ENCODE measurements at places on chromosomes 1 and 21.

GRCh38 chr21:23921670-23922418 is 1685.4 kb downstream of the MRPL39 start:
- H3K4me1 ChIP-seq = no peaks in the 10 kb centered on the region
- no peak overlapping the region for H3K4me3 ChIP-seq
- no peaks in the 10 kb centered on the region for H3K36me3 ChIP-seq
- DNase-seq = no peak
- no peak overlapping the region for H3K27ac ChIP-seq
- no peaks in the 10 kb centered on the region for H3K27me3 ChIP-seq

GRCh38 chr1:202280595-202280994 is 61.1 kb downstream of the UBE2T start:
- H3K27me3 ChIP-seq = no peaks in the 10 kb centered on the region
- DNase-seq = no peak
- H3K4me3 ChIP-seq = no peak overlapping the region
- peaks cover 15% of the 10 kb centered on the region for H3K4me1 ChIP-seq
- H3K27ac ChIP-seq = no peak overlapping the region
- no peaks in the 10 kb centered on the region for H3K36me3 ChIP-seq

GRCh38 chr1:230568008-230568407 is 74.3 kb upstream of the COG2 start:
- H3K36me3 ChIP-seq = no peaks in the 10 kb centered on the region
- H3K27ac ChIP-seq = no peak overlapping the region
- H3K4me3 ChIP-seq = no peak overlapping the region

- H3K4me1 ChIP-seq = no peaks in the 10 kb centered on the region
- H3K27me3 ChIP-seq = no peaks in the 10 kb centered on the region
- no peak overlapping the region for H3K27ac ChIP-seq
- DNase-seq = no peak
Measured at GRCh38 chr1:42838482-42839190, 7.8 kb upstream of the ZNF691 start.

DNA sequence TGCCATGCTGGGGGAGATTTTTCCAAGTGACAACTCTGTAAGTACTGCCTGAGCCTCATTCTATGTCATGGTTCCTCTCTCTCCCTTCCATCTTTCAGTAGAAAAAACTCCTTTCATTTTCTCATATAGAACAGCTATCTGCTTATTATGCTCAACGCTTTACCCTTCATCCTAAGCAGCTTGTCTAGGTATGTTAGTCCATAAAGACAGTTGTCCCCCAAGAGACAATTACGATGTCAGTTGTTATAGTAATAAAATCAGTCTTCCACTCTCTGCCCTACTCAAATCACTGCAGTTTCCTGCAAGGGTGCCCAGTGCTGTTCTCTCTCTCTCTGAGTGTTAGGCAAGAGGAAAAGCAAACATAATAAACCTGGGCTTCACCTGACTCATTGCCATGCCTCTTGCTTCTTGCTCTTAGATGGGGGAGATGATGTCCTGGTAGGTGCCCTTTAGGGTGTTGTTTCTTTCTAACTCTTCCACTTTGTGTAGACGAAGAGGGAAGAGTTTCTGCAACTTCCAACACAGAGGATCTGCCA is 59.4 kb downstream of the PAPPA2 start:
- no peaks in the 10 kb centered on the region for H3K36me3 ChIP-seq
- H3K27me3 ChIP-seq = no peaks in the 10 kb centered on the region
- H3K27ac ChIP-seq = no peak overlapping the region
- no peaks in the 10 kb centered on the region for H3K4me1 ChIP-seq

DNA sequence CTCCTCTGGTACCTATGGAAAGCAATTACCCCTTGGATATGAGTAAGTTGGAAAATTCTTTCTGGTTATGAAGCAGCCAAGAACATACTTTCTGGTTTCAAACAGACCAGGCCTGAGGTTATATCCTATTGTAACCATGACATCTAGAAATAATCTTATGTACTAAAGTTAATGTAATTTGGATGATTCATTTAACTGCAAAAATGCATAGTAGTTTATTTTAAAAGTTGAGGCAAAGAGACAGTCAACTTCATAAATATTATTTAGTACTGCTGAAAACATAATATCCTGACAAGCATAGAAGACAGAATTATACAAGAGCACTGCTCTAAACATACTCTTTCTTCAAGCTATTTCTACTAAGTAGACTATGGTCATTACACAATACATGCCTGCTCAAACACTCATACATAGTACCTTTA is 25.5 kb downstream of the ODF2L start:
- no peaks in the 10 kb centered on the region for H3K4me1 ChIP-seq
- H3K27ac ChIP-seq = no peak overlapping the region
- no peak for DNase-seq
- H3K36me3 ChIP-seq = peaks cover 4% of the 10 kb centered on the region
- H3K4me3 ChIP-seq = no peak overlapping the region

- H3K27me3 ChIP-seq = no peaks in the 10 kb centered on the region
- DNase-seq = no peak
- H3K36me3 ChIP-seq = no peaks in the 10 kb centered on the region
- peaks cover 46% of the 10 kb centered on the region for H3K4me1 ChIP-seq
Measured at GRCh38 chr1:116921937-116922336, 12.2 kb downstream of the PTGFRN start.

GRCh38 chr1:197917805-197918651 is 856 bp downstream of the LHX9 start:
- H3K36me3 ChIP-seq = no peaks in the 10 kb centered on the region
- no peak overlapping the region for H3K27ac ChIP-seq
- H3K4me1 ChIP-seq = peaks cover 65% of the 10 kb centered on the region
- DNase-seq = no peak

GRCh38 chr1:58986996-58987767 is 203.3 kb upstream of the JUN start:
- H3K4me3 ChIP-seq = no peak overlapping the region
- H3K27ac ChIP-seq = no peak overlapping the region
- H3K36me3 ChIP-seq = no peaks in the 10 kb centered on the region
- H3K27me3 ChIP-seq = no peaks in the 10 kb centered on the region
- no peak for DNase-seq
- peaks cover 26% of the 10 kb centered on the region for H3K4me1 ChIP-seq

DNA sequence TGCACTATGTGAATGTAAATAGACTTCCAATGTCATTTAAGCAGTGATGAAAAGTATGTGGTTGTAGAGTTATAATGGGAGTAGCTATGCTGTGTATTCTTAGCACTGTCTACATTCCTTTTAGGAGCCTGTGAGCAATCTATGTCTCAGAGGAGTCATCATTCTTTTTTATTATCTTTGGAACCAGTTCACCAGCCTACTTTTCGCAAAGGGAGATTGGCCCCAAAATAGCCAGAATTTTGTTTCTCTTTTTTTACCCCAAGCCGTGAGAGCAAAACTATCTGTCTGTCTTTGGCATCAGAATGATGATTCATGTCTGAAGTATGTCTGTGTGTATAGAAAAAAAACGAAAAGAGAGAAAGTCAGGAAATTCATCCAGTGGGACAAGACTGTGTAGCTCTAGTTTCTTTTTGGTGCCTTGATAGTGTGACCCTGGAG is 44.2 kb downstream of the OSBPL9 start:
- H3K27me3 ChIP-seq = no peaks in the 10 kb centered on the region
- no peak for DNase-seq
- peaks cover 31% of the 10 kb centered on the region for H3K4me1 ChIP-seq
- H3K4me3 ChIP-seq = no peak overlapping the region
- no peak overlapping the region for H3K27ac ChIP-seq

- H3K36me3 ChIP-seq = no peaks in the 10 kb centered on the region
- H3K27ac ChIP-seq = no peak overlapping the region
- no peak overlapping the region for H3K4me3 ChIP-seq
- peaks cover 17% of the 10 kb centered on the region for H3K27me3 ChIP-seq
- H3K4me1 ChIP-seq = peaks cover 25% of the 10 kb centered on the region
Measured at GRCh38 chr21:42639646-42640152, 13.7 kb upstream of the PDE9A start.

- H3K27ac ChIP-seq = peak overlapping the region; percentile 59
- H3K4me3 ChIP-seq = no peak overlapping the region
- no peak for DNase-seq
- H3K36me3 ChIP-seq = no peaks in the 10 kb centered on the region
- no peaks in the 10 kb centered on the region for H3K27me3 ChIP-seq
Measured at GRCh38 chr1:21921100-21921875, 15.8 kb downstream of the HSPG2 start.

DNA sequence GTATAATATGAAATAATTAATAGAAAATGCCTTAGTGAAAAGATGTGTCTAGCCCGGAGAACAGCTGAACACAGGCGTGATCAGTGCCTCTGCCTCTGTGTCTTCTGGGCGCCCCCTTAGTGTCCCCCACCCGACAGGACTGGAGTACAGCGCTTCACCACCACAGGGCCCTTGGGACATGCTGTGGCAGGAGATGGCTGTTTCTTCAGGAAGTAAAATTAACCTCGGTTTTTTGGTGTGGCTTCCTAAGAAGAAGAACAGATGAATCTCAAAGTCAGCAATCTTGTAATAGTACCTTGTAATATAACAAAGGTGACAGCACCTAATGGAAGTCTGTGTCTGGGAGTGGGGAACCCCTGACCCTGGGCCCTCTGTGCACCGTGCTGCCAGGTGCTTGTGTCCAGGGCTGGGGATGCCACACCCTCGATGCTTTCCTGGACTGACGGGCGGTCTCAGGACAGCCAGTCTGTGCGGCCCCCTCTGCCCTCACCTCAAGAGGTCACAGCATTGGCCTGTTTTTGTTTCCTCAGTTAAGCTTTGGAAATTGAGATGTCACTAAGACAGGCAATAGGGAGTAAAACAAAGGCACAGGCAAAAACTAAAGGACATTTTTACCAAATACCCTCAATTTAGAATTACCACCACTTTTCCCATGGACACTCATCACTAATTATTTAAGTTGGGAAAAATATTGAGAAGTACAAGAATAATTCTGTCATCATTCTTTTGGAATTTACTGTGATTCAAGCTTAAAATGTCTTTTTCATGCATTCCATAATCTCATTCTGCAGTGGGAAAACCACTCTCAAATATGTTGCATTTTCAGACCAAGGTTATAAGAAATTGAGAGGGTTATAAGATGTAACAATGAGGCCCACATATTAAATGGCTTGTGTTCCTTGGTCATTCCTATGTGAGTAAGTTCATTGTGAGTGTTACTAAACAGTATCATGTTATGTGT is 79.3 kb downstream of the ADARB1 start:
- peaks cover 5% of the 10 kb centered on the region for H3K36me3 ChIP-seq
- peaks cover 16% of the 10 kb centered on the region for H3K4me1 ChIP-seq
- no peak overlapping the region for H3K4me3 ChIP-seq
- no peaks in the 10 kb centered on the region for H3K27me3 ChIP-seq

DNA sequence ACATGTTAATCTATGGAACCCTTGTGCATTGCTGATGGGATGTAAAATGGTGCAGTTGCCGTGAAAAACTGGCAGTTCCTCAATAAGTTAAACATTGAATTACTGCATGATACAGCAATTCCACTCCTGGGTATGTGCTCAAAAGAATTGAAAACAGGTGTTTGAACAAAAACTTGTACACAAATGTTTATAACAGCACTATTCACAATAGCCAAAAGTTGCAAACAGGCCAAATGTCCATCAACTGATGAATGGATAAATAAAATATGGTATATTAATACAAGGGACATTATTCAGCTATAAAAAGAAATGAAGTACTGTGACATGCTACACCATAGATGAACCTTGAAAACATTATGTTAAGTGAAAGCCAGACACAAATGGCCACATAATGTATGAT is 17.7 kb upstream of the SRSF10 start:
- H3K27me3 ChIP-seq = no peaks in the 10 kb centered on the region
- H3K36me3 ChIP-seq = no peaks in the 10 kb centered on the region
- DNase-seq = no peak
- H3K4me1 ChIP-seq = no peaks in the 10 kb centered on the region
- H3K27ac ChIP-seq = no peak overlapping the region
- no peak overlapping the region for H3K4me3 ChIP-seq

- DNase-seq = no peak
- peak overlapping the region; percentile 75 for H3K27ac ChIP-seq
- H3K4me3 ChIP-seq = no peak overlapping the region
- H3K27me3 ChIP-seq = no peaks in the 10 kb centered on the region
Measured at GRCh38 chr1:19374083-19374801, 62.1 kb downstream of the SLC66A1 start.

DNA sequence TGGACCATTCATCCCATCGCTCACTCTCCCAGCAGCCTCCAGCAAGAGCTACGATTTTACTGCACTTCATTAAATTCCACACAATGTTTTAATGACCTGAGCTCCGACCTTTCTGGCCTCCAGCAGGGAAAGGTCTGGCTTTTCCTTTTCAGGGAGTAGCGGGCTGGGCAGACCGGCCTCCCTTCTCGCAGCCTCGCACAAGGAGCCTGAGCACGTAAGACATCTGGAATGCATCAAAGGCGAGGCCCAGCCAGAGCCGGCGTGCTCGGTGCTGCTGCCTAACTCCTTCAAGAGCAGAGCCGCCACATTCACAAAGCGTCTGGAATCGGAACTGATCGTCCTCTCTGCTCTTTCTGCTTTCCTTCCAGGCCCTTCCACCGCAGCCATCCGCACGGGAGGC is 32.5 kb upstream of the FHAD1 start:
- DNase-seq = no peak
- H3K27ac ChIP-seq = no peak overlapping the region
- H3K4me3 ChIP-seq = no peak overlapping the region
- no peaks in the 10 kb centered on the region for H3K36me3 ChIP-seq
- H3K4me1 ChIP-seq = peaks cover 17% of the 10 kb centered on the region

All from suprapubic skin (tissue), 4 donors.